Myocyte (in vitro differentiated cells): ENCODE measurements at places on chromosomes 1 and 21.

- DNase-seq: no peak
Measured at GRCh38 chr21:16509476-16509875, 779.7 kb downstream of the USP25 start.

- DNase-seq: no peak
Measured at GRCh38 chr1:198283222-198283621, 126.4 kb downstream of the NEK7 start.

DNA sequence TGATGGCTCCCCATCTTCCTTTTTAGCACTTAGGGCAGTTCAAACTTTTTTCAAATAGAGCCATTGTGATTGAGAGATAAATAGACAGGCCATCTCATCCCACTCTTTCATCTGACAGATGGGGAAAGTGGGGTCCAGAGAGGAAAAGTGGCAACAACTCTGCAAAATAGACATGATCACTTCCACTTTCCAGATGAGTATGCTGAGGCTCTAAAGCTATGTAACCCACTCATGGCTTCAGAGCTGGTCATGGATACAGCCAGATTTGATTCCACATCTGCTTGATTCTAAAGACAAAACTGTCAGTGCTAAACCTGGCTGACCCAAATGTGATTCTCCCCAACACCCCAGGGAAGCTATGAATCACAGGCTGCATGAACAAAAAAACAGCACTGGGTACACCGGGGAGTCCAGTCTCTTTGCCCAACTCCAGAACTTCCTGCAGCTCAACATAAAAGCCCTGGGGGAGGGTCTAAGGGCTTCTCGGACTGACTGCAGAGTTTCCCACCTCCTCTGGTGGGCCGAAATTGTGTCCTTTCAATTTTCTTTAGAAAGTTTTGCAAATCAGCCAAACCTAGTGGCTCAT is 59.3 kb downstream of the PLPP3 start:
- DNase-seq: no peak

- DNase-seq: no peak
Measured at GRCh38 chr1:181057079-181057478, 23.3 kb downstream of the MR1 start.

DNA sequence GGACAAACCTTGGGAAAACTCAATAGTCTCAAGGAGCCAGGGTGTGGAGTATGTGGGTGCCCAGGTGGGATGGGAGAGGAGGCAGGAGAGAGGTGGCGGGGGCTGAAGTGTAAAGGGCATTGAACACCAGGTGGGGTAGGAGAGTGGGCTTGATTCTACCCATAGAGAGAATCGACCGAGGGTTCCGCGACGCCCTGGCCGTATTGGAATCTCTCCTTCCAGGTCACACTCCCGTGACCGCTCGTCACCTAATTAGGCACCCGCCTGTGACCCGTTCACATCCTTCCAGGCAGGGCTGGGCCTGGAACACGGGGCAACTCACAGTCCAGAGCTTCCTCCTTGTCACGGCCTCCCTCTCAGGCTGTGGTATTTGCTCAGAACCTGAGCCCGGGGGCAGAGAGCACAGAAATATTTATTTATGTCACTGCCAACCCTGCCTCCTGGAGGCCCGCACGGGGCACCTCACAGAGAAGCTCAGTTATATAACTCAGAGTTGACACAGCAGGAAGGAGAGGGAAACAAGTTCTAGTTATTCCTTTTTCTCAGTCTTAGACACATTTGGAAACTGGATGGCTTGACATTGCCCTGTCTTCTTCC is 12.0 kb downstream of the NCMAP start:
- no peak for DNase-seq

- peak; percentile 12 for DNase-seq
Measured at GRCh38 chr1:58539553-58539952, 7.0 kb downstream of the OMA1 start.

GRCh38 chr1:166151804-166152203 is 15.0 kb downstream of the FAM78B start:
- DNase-seq: no peak

DNA sequence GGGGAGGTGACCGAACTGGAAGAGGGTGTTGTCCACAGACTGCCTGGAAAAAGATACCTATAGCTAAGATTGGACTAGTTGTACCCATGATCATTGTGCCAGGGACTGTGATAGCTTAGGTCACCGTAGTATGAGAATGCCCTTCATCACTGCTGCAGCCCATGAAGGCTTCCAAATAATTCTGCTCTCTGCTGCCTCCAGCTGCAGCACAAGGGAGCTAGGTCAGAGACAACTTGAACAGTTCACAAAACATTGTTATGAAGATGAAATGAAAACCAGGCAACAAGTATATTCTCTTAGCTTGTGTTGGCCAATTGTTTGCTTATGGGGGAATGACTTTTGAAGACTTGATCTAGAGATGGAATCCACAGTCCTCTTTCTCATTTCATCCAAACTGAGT is 246.7 kb downstream of the MRPL39 start:
- DNase-seq: peak; percentile 9

DNA sequence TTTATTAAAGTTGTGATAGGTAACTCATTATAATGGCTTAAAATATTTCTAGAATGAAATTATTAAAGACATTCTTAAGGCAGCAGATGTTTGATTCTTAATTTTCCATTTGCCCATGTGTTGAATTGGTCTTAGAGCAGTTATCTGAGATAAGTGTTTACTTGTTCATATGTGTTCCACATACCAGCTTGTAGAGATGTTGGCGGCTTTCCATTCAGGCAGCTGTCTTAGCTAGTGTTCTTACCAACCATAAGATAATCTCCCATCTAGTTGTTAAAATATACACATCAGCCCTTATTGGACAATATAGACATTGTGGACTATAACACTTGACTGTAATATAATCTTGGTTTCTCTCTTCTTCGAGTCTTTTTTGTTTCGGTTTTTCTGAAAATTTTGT is 1372.9 kb upstream of the ADGRL2 start:
- peak; percentile 50 for DNase-seq

GRCh38 chr1:173248247-173248940 is 41.3 kb upstream of the TNFSF4 start:
- DNase-seq: no peak

GRCh38 chr1:208527156-208527555 is 283.0 kb upstream of the PLXNA2 start:
- DNase-seq: no peak

GRCh38 chr1:156140879-156141707 is 12.3 kb upstream of the SEMA4A start:
- DNase-seq: peak; percentile 30

DNA sequence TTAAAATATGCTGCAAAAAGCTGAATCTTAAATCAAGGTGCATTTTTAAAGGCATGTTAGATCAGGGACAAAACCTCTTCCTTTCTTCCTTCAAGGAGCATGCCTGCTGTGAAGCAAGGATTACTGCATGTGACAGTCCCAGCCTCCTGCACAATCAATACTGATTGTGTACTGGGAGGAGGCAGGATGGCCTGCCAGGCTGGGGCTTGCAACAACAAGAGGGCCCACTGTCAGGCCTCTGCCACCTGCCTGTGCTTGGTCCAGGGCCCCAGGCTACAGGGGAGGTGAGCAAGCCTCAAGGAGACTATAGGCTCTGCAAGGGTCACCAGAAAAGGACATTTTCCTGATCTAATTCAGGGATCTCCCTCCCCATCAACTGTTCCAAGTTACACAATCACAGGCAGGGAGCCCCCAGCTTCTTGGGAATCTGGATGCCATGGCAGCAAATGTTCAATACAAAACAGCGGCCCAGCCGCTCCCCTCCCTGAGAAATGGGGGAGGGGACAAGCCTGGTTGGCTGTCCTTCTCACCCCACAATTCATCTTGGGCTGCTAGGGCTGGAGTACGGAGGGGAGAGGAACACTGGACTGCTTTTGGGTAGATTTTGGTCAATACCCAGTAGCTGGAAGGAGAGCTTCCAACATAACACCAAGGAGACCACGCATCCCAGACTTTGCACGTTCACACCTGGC is 76.7 kb downstream of the SSBP3 start:
- DNase-seq: no peak

DNA sequence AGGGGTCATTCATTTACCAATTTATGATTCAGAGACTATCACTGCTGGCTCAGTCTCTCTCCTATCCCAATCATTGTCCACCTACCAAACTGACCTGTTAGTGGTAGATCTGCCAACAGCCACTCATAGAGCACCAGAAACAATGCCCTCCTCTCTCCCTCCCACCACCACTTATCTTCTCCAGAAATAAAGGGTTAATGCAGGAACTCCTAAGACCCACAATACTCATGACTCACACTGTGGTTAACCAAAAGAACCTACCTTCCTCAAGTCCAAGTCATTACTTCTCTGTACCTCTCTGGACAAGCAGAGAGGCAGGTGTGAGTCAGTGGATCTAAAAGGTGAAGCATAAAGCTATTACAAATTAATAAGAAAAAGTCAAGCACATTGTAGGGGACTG is 40.9 kb upstream of the CAMK1G start:
- peak; percentile 17 for DNase-seq

DNA sequence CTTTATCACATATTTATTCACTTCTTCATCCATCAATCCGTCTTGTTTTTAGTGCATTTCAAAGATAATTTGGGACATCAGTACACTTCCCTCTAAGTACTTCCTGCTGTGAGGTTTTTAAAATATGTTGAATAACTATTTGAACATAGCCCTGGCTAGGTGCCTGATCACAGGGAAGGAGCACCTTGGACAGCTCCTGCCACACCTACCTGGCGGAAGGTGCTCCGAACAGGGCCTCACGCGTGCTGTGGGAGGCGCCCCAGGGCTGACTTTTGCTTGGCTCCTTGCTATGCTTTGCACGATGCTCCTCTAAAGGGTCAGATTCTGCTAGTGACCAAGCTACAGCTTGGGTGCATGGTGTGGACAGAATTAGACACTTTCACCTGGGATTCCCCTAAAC is 4.9 kb upstream of the ATXN7L2 start:
- no peak for DNase-seq

- peak; percentile 78 for DNase-seq
Measured at GRCh38 chr1:228500901-228501871, 14.0 kb downstream of the RNF187 start.

DNA sequence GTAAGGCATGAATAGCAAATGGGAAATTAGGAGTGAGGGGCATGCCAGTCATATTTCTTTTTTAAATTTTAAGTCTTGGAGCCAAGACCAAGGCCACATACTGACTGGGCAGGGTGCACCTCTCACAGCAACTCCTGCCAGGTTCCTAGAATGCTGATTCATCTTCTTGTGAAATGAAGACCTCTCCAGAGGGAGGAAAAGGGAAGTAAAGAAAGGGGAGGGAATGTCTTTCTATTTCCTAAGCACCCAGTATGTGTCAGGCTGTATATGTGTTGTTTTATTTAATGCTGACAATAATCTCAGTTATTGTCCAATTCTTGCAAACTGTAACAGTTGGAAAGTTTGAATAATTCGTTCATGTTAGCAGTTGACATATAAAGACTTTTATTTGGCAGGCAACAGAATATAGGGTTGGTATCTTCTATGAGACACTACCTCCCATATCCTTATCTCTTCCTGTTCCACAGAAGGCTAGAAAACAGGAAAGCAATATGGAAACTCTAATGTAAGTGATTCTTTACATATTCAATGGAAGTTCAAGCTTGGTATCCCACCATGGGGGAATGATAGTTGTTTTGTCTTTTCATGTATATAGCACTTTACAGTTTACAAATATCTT is 259.1 kb upstream of the USP24 start:
- no peak for DNase-seq

GRCh38 chr1:228338521-228339051 is 68.0 kb downstream of the TRIM11 start:
- DNase-seq: no peak

DNA sequence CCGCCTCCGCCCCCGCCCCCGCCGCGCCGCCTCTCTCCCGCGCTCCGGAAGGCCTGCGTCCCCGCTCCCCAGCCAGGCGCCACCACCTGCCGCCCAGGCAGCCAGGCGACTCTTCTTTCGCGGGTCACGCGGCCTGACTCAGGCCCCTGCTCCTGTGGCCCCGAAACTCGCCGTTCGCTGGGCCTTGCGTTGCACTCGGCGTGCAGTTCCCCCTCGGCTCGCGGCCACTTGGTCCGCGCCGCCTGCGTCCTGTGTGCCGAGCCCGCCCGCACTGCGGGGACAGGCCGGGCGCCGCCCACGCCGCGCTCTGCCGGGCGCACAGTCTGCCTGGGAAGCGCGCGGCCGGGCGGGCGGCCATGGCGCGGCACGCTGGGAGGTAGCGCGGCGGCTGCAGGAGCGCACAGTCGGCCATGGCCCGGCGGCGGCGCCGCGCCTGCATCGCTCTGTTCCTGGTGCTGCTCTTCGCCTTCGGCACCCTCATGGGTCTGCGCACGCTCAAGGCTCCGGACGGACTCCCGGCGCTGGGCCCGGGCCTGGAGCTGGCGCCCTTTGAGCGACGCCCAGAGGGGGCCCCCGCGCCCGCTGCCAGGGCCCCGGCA is at the start of gene MANEAL:
TSS of gene MANEAL (plus strand) at position 75 of the 599 bp plus-strand sequence. CDS start at position 411, 336 bp downstream.
- DNase-seq: peak; percentile 63

- peak; percentile 12 for DNase-seq
Measured at GRCh38 chr1:6795661-6796060, 10.4 kb downstream of the CAMTA1 start.

- DNase-seq: peak; percentile 82
Measured at GRCh38 chr1:151238467-151238739, 16.1 kb upstream of the PSMD4 start.

DNA sequence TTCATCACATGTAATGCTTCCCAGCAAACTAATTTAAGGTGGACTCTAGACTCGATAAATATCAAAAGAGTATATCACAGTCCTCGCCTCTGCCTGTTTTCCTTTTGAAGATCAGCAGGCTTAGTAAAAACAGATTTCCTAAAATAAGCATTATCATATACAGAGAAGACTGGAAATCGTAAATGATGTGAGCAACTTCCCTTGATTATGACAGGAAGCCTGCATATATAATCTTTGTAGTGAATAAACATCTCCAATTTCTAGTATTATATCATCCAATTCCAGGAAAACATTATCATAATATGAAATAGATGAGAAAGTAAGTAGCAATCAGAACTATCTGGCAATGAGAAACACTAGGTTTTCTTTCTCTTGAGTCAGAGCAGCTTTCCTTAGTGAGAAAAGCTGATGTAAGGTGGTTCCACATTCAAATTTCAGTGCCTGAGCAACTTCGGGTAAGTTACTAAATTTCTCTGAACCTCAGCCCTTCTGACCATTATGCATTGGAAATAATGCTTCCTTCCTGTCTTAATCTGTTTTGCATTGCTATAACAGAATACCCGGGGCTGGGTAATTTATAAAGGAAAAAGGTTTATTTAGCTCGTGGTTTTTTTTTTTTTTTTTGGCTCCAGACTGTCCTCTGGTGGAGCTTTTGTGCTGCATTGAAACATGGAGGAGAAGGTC is 12.6 kb upstream of the POU2F1 start:
- DNase-seq: no peak

DNA sequence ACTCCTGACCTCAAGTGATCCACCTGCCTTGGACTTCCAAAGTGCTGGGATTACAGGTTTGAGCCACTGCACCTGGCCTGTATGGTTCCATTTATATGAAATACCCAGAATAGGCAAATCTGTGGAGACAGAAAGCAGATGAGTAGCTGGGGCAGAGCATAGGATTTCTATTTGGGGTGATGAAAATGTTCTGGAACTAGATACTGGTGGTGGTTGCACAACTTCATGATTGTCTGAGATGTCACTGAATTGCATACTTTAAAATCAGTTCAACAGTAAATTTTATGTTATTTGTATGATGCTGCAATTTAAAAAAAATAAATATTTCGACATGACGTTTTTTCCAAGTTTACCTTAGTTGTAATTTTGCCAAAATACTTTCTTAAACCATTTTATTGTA is 23.9 kb downstream of the ITSN1 start:
- DNase-seq: no peak
